ENCODE measurements at places on chromosomes 16 and 17.

GRCh38 chr17:74971069-74971841 lies 1.3 kb downstream of the HID1 start:
- no peak for DNase-seq

GRCh38 chr17:74873037-74873873 lies 461 bp upstream of the FDXR start:
- peak; percentile 98 for DNase-seq

DNA sequence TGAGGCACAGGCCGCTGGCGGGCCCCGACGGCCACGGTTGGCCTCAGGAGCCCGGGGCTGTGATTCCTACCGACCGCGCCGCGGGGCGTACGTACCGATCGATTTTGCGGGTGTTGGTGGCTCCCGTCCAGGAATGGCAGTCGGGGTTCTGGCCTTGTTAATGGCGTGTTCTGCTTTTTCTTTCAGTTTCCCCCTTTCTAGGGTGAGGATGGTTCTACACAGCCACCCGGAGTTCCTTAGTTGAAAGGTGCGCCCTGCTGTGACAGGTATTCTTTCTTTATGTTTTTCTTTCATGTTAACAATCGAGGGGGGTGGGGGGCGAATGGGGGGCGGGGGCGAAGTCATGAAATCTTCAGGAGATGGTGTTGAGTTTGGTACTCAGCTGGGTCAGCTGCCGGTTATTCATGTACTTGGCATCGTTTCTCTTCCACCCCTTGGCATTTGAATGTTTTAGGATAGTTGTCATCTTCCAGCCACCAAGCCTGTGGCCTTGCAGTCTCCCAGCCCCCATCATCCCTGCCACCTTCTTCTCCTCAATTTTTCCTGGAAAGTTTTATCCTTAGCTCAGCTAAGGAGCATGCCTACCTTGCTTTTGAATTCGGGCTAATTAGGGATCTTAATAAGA lies 802 bp downstream of the CYLD start:
- peak; percentile 33 for DNase-seq

- no peak for DNase-seq
Measured at GRCh38 chr17:20043021-20043420, 33.9 kb downstream of the SPECC1 start.

GRCh38 chr17:57410169-57410568 lies 153.8 kb downstream of the MSI2 start:
- no peak for DNase-seq

DNA sequence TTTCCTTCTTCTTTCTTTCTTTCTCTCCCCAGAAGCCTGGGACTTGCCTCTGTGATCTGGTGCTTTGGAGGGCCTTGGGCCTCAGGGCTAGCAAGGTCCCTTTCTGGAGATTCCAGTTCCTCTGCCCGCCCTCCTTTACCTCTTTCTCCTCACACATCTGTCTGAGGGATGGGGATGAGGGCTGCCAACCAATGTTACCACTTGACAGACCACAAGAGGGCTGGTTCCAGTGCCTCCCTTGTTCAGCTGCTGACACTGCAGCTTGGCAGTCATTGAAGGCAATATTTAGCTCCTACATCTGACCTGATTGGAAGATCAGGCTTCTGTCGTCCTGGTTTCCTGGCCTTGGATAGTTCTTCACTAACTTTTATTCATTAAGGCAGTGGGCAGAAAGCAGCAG lies 3.6 kb upstream of the ZNF652 start:
- DNase-seq, result no peak

DNA sequence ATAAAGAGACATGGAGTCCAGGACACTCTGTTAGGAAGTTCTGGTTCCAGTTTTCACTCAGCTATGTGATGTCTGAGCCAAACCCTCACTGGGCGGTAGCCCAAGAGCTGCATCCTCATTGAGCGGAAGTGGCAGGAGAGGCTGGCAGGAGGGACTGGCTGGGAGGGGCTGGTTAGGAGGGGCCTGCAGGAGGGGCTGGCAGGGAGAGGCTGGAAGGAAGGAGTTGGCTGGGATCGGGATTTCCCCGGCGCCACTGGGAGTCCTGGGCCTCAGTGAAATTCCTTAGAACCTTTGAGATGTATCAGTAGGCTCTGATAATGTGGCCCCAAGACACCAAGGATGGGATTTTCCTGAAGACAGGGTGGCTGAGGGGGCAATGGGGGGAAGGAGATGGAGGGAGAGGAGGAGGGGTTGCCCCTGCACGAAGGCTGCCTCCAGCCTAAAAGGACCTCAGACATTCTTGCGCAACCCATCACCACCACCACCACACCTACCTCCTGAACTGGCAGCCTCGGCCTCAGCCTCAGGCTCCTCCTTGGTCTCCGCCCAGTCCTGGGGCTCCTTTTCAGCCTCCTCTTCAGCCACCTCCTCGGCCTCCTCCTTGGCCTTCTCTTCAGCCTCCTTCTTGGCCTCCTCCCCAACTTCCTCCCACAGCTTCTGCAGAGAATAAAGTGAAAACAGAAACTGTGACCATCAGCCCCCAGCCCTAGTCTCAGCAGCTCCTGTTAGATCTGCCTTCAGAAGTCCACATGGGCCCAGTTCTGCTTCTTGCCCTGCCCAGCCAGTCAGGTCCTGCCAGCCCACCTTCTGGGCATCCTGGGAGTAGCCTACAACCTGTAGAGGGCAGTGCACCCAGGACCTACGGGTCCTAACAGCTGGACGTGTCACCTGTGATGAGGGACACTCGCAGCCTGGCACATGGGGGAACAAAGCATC lies 31.7 kb downstream of the CNGB1 start:
- no peak for DNase-seq

DNA sequence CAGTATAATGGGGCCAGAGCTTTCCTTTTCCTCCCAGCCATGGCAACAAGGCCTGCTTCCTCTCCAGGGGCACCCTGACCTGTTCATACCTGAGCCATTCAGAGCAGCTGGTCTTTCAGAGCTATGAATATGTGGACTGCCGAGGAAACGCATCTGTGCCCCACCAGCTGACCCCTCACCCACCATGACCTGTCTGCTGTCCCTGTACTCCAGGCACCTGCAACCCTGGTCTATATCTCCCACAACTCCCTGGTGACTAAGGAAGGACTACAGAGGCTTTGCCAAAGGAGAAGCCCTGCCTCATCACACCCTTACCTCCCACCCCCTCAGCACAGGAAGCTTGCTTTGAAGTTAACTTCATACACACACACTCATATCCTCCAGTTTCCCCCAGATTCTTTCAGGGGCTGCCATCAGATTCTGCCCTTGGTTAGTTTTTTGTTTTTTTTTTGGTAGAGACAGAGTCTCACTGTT lies 6.0 kb downstream of the TMEM106A start:
- no peak for DNase-seq

DNA sequence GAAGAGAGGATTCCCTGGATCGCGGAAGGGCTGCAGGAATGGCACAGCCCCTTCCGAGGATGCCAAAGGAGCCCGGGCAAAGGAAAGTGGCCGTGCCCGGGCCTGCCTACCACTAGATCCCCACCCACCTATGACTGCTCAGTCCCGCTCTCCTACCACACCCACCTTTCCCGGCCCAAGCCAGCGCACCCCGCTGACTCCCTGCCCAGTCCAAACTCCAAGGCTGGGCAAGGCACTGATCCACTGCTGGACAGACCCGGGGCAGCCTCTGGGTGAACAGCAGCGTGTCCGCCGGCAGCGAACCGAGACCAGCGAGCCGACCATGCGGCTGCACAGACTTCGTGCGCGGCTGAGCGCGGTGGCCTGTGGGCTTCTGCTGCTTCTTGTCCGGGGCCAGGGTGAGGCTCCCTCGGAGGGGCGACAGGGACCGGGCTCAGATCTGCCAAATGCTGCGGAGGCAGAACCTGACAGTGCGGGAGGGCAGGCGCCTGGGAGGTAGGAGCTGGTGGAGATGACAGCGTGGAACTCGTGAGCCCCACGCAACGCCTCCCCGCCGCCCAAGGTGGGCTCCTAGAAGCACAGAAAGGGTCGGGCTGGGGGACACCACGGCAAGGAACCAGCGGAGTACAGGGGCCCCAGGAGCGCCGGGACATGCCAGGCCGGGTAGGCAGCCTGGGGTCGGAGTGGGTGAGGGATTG lies at the start of gene CES2:
Gene CES2 (plus strand): TSS at position 203 of the 698 bp plus-strand sequence. CDS start 120 bp downstream, at position 323.
- DNase-seq, result no peak

DNA sequence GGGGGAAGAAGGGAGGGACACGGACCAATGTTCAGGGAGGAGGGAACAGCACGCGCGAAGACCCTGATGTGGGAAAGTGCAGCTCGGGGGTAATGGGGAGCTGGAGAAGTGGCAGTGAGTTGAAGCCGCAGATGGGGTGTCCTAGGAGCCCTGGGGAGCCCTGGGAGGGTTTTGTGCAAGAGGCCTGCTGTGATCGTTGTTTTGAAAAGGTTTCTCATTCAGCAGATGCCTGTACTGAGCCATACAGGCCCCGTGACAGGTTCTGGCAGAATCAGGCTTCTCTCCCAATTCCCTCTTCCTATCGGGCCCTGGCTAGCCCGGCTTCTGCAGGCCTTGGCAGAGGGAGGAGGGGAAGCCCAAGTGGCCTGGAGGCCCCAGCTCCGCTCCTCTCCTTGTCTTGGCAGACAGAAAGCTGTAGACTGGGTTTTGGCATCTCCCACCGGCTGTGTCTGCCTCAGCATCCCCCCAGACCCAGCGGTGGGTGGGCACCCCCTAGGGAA lies 38.4 kb upstream of the EMP2 start:
- no peak for DNase-seq

DNA sequence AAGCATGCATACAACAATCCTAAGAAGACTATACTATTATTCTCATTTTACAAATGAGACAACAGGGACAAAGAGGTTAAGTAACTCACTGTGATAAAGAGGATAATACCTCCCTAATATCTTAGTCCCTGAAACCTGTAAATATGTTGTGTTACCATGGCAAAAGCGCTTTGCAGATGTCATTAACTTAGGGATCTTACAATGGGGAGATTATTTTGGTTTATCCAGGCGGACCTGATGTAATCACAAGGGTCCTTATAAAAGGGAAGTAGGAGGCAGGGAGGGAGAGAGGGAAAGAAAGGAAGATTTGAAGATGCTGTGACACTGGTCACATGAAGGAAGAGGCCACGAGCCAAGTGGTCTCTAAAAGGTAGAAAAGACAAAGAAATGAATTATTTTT lies 164.7 kb downstream of the CNTNAP4 start:
- DNase-seq, result no peak

DNA sequence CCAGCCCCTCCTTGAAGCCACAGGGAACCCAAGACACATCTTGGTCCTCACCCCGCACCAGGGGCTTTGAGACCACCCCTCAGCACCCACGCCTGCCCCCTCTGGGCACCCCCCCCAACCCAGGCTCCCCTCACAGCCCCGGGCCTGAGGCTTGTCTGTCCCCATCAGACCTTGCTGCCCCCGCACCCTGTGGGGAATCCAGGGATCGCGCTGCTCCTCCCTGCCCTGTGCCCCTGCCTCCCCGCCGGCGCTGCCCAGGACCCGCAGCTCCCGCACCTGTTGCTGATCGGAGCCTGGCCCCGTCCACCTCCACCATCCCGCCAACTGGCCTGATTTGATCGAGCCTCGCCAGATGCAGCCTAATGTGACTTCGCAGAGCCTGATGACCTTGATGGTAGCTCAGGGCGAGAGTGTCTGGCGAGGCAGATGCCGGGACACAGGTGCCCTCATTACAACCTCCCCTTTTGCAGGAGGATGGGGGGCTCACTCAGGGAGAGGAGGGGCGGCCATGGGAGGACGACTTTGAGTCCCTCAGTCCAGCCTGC lies 29.0 kb downstream of the SLC25A10 start:
- no peak for DNase-seq

DNA sequence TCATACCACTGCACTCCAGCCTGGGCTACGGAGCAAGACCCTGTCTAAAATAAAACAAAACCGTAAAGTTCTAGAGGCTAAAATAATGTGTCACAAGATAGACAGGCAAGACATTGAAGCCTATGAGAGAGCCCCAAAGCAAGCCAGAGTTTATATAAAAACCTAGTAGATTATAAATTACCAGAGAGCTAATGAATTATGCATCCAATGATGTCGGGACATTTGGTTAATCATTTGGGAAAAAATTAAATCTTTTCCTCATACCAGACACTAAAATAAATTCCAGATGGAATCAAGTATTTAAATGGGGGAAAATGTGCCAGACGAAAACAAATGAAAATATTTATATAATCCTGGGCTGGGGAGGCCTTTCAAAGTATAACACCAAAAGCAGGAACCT lies 24.2 kb downstream of the CCDC40 start:
- DNase-seq, result no peak

- no peak for DNase-seq
Measured at GRCh38 chr17:81534157-81535006, 6.2 kb downstream of the FSCN2 start.

DNA sequence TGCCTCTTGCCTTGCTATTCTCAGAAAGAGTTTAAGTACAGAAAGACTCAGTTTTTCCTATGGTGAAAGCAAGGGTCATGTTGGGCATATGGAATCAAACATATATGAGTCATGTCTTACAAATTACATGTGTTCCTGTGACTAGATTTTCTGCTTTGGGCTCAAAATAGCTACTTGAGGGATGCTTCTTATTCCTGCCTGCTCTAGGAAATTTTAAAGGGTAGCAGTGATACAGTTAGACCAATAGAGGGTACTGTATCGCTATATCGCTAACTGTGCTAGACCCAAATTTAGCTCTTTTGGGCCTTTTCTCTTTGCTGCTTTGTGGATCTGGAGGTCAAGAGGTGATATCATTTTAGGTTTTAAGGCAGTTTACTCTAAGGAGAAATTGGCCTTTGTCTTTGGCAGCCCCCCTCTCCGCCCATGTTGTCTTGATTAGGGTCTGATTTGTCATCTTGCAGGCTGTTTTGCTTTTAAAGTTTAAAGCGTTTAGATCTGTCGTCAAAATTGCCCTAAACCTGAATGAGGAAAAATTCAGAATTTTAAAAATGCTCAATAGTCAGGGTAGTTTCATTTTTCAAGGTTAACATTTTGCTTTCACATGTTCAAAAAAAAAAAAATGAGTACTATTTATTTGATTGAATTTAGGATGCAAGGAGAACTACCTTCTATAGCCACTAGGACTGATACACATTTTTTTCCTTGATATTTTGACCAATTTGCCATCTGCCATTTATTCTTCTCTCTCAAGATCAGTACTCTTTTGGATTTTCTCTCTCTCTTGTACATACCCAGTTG lies 8.8 kb downstream of the NFATC3 start:
- DNase-seq, result no peak

DNA sequence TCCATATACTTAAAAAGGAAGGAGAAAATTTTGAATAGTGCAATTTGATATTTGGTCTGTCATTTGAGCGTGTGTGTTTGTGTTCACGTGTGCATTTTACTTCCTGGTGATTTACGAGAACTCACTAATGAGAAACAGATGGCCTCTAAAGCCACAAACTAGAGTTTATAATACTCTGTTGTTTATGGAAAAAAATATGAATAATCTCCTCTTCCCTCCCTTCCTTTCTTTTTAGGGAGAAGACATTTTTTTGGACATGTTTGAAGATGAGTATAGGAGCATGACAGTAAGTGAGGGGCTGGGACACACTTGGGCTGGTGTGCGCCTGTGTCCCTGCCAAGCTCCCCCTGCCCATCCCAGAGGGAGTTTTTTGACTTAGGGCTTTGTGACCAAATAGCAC lies 102.7 kb downstream of the CLEC16A start:
- DNase-seq, result no peak

Measured in GM19239 (cell line).